Kidney (tissue), 22 donors: ENCODE measurements at places on chromosomes 5 and 9. TPM values are rescaled to one million over a fixed set of nuclear protein-coding genes. Genes with fewer than 3 reads are reported as not detected.
A peak's percentile ranks its signal among the peaks of the same experiment; 100 is the strongest.

IGIP gene
- total RNA-seq: 15.5 TPM

PAEP gene
- total RNA-seq: not detected

NUTM2G gene
- not detected for total RNA-seq

SOX30 gene
- 0.09 TPM for total RNA-seq

XPA gene
- 17.7 TPM for total RNA-seq

DAB2 gene
- 199 TPM for total RNA-seq

IL11RA gene
- 15.2 TPM for total RNA-seq

DMAC1 gene
- 54.9 TPM for total RNA-seq

INPP5E gene
- 14.0 TPM for total RNA-seq

PROP1 gene
- not detected for total RNA-seq

SEMA6A gene
- 51.6 TPM for total RNA-seq

NDUFS6 gene
- total RNA-seq: 31.1 TPM

SLC24A2 gene
- not detected for total RNA-seq

EGFLAM gene
- 5.1 TPM for total RNA-seq

MEGF10 gene
- 0.25 TPM for total RNA-seq

TAF11L10 gene
- total RNA-seq: not detected

DNA sequence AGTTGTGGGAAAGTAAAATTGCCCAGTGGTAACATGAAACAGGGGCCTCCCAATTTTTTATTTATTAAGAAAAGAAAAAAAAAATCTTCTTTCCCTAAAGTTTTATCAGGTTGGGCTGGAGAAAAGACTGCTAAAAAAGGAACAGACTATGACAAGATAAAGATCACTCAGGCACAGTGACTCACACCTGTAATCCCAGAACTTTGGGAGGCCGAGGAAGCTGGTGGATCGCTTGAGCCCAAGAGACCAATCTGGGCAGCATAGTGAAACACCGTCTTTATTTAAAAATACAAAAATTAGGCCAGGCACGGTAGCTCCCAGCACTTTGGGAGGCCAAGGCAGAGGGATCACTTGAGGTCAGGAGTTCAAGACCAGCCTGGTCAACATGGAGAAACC, 312.5 kb downstream of the CETN3 start:
- no peak for DNase-seq

DNA sequence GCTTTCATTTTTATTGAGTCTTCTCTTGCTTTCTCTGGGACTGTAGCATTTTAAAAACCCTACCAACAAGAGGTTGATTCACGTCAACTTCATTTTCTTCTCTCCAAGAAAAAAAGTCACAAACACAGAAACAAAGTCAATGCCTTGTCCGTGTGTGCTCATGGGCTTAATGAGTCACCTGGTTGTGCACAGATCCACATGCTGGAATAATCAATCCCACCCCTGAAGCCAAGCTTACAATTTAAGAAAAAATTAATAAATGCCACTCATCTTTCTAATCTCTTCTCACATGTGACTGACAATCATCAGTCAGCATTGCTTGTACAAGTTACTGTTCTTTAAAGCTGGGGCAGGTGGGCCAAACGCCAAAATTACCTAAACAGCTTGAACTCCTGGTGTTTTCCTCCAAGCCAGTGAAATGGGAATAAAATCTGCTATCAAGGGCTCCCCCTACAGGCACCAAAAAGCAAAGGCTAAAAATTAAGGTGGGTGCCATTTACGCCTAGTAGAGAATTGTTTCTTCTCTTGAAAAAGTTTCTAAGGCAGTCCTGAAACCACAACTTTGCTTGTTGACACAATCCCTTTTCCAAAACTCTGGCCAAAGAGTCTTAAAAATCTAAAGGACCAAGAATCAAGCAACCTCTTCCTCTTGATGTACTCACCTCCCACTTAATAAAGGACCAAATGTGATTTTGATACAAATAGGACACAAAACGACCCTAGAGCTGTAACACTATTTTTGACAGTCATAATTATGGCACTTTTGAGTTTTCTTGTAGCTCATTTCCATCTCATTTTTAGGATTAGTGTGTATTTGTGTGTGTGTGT, 21.3 kb downstream of the TRMO start:
- DNase-seq: no peak

GRCh38 chr9:137029058-137029936, 1.3 kb upstream of the ABCA2 start:
- DNase-seq: peak; percentile 91

DNA sequence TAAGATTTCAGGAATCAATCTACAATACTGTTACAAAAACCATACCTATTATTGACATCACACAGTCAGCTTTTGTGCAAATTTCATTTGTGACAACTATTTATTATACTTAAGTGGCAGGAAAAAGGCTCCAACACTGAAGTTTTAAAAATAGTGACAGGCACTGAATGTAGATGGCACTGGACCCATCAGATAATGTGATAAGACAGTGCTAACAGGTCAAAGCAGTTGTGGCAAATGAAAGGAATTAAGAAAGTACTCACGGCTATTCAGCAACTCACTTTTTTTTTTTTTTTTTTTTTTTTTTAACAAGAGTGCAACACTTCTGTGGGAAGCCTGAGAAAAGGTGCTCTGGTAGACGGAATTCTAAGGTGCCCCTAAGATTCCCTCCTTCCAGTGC, 115.0 kb upstream of the MEF2C start:
- DNase-seq: no peak

DNA sequence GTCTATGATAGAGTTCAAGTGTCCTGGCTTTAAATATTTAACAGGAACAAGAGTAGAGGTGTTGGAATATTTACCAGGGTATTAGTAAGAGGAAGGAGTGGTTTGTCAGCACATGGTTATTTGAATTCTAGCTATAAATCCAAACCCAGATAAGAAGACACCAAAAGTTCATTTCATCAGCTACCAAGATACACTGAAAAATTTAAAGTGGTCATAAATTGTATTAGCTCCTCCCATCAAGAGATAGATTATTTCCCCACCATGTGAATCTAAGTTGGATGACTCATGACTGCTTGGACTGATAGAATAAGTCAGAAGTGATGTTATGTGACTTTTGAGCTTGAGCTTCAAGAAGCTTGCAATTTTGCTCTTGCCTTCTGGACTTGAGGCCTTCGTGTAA, 72.1 kb upstream of the GRAMD2B start:
- DNase-seq: no peak

DNA sequence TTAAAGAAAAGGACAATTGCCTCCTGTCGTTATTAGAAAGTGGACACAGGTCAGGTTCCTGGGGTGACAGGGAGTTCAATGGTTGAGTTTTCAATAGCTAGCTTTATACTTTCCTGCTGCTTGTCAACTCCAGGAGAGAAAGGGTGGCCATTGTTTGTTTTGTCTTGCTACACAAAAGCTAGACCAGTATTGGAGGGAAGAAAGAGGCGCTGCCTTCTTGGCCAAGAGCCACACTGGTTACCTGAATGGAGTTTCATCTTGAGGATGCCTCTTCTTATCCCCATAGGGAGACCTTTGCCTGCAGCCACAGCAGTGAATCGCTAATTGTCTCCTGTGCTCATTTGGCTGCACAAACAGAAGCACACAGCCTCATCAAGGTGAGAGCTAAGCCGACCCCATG, 279.4 kb upstream of the GRIA1 start:
- DNase-seq: no peak

GRCh38 chr9:16001856-16002255, 449.0 kb downstream of the CCDC171 start:
- no peak for DNase-seq

- no peak for DNase-seq
These were observed 42.1 kb downstream of the FOCAD start for GRCh38 chr9:20726144-20726543.

DNA sequence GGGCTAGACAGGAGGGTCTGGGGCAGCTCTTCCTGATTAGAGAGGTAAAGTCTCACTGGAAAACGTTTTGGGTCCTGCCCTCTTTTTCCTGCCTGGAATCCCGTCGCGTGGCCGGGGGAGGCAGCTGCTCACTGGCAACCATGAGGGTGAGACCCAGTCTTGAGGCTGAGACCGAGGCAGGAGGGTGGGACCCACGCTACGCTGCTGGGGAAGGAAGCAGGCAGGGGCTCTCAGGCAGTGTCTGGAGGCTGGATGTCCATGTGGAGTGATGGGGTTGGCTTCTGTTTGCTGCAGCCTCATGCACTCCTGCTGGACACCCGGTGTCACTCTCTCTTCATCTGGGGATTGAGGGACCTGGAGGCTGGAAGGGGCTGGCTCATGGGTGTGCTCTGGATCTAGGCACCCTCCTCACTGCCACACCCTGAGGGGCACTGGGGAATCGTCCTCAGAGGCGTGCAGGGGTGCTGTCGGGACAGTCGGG, 11.3 kb upstream of the SLC2A6 start:
- DNase-seq: no peak

- DNase-seq: no peak
These were observed 146.1 kb downstream of the GAS1 start for GRCh38 chr9:86801246-86801645.

DNA sequence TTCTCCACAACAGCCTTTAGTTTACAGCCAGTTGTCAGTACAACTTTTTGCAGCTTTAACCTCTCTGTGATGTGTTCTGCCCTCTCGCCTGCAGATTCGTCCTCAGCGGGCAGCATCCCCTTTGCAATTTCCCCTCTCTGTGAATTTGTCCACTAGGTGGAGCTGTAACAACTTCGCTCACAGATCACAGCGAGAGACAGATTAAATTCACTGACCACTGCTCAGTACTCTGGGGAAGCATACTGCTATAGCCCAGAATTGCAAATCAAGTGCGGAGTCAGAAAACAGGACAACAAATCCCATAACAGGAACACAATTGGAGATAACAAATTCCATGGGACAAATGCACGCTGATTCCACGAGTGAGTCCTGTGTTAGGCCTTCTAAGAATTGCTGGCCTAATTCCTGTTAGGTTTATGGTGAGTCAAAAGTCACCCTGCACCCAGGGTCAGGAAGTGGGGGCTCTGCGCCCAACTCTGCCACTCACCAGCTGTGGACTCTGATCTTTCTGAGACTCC, 2124.9 kb downstream of the MAT2B start:
- DNase-seq: peak; percentile 55

- no peak for DNase-seq
These were observed 3.3 kb downstream of the ZNF608 start for GRCh38 chr5:124742983-124743601.

DNA sequence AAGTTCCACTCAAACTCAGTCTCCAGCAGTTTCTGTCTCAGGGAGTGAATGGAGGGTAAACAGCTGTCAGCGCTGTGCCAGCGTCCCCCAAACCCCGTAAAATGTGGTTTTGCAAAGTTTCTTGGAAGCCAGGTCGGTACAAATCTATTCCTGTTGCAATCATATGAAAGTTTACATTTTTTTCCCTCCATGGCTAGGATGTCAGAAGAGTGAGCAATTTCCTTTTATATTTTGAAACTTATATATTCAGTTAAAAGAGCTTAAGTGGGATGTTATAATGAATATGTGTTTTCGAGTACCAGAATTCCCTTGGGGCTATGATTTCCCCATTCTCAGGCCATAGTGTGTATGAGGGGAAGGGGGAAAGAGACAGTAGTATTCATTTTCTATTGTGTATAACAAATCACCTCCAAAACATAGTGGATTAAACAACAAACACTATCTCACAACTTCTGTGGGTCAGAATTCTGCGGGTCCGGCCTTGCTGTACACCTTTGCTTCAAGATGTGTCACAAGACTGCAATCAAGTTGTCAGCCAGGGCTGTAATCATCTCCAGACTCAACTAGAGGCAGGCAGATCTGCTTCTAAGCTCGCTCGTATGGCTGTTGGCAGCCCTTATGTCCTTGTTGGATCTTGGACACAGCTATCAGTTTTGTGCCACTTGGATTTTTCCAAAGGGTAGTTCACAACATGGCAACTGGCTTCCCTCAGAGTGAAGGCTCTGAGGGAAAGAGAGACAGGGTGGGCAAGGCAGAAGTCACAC, 107.4 kb downstream of the SNX18 start:
- no peak for DNase-seq

GRCh38 chr5:171421331-171422262, 2.1 kb downstream of the FGF18 start:
- no peak for DNase-seq

DNA sequence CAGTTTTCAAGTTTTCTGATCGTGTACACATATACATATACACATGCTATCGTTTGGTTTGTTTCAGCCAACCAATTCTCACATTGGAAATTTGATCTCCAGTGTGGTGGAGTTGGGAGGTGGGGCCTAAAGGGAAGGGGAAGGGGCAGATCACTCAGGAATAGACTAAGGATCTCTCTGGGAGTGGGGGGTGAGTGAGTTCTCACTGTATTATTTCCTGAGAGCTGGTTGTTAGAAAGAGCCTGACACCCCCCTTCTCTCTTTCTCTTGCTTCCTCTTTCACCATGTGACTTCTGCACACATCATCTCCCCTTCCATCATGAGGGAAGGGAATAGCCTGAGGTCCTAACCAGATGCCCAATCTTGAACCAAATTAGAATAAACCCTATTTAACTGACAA, 551.7 kb downstream of the MAT2B start:
- no peak for DNase-seq

DNA sequence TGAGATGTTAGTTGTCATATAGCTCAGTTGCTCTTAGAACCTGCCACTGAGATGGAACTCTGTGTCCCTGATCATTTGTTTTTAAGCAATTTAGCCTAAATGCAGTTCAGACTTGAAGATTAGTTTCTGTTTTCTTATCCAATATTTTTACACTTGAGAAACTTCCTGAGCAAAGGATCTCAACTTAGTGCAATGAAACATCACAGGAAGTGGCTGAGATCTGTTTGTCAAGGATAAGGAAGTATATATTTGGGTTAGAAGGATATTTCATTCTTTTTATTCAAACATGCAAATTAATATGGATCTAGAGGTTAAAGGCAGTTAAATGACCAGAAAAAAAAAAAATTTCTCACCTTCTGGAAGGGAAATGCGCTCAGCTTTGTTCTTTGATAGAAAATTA, 19.7 kb upstream of the F2R start:
- no peak for DNase-seq

- no peak for DNase-seq
These were observed 574.8 kb downstream of the PSAT1 start for GRCh38 chr9:78871452-78872331.

DNA sequence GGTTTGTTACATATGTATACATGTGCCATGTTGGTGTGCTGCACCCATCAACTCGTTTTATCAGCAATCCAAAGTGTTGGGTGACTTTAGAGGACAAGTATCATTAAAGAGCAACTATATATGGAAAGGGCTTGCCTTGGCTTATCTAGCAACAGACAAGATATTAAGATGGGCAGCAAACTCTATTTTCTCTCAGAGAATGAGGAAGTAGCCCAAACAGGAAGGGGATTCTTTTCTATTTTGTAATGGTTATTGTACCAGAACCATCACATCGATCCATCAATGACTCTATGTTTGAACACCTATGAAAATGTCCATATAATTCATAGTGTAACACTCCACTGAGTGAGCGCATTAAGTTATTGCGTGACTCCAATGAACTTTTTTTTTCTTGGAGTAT, 260.1 kb upstream of the SLC24A2 start:
- no peak for DNase-seq

- peak; percentile 9 for DNase-seq
These were observed 4.8 kb downstream of the IRF1 start for GRCh38 chr5:132485641-132486317.

GRCh38 chr9:116991051-116991450, 303.9 kb downstream of the TRIM32 start:
- DNase-seq: no peak

DNA sequence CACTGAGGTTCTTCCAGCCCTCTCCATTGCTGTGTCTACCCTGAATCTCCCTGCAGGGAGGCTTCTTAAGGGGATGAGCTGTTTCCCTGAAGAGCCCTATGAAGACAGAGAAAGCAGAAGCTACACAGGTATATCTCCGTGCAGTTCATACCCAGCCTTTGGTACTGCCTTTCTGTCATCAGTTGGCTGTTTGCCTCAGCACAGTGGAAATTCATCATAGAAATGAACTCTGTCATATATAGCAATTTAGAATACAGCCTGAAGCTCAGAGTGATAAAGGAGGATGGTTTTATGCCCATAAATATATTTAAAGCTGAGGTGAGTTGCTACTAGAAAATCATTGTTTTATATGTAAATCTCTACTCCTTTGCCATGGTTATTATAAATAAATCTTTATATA, 42.6 kb upstream of the KCNN2 start:
- no peak for DNase-seq
